ENCODE measurements at places on chromosomes 16 and 17.

- no peak for DNase-seq
Observed at GRCh38 chr17:48181653-48182052, 74.1 kb downstream of the SNX11 start.

DNA sequence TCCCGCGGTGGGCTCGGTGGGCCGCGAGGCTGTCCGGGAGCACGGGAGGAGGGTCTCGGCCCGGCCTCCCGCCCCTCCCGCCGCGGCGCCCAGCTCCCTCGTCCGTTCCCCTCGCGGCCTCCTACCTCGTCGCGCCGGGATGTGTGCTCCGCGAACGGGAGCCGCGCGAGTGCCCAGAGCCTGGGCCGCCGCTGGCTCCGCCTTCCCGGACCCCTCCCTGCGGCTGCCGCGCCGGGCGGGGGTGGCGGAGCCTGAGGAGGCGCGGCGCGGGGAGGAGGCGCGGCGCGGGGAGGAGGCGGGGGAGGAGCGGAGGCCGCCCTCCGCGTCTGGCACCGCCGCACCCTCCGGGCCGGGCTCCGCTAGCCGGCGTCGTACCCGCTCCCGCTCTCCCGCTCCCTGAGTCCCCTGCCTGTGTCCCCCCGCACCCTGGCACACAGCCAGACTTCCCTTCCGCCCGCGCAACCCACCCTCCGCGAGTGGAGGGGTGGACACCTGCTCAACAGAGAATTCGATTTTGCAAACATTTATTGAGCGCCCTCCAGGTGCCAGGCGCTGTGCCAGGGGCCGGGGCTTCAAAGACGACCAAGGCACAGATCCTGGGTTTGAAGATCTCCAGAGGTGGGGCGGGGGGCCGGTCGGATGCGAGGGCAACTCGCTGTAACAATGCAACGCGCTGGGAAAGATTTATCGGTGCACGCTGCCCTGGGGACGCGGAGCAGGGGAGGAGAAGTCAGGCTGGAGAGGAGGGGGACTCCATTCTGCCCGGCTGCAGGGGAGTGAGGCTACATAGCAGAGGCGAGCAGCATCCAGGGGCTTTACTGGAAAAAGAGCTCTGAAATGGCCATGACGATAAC, at the start of gene MPP3:
Gene MPP3 (minus strand): TSS at position 171 of the 854 bp plus-strand sequence. CDS start 1,240 bp downstream, outside the sequence.
- DNase-seq, result peak; percentile 7

GRCh38 chr16:25606069-25606468, 85.7 kb upstream of the HS3ST4 start:
- DNase-seq, result no peak

- DNase-seq, result peak; percentile 44
Observed at GRCh38 chr17:38571833-38572668, 33.7 kb downstream of the SRCIN1 start.

Measured in MV-4-11 (cell line).